NCI-H187 treated with DMSO at 0.1 percent for 48 hours (cell line): ENCODE measurements at places on chromosomes 7 and 10.

GRCh38 chr7:129433847-129434674 is at the start of gene STRIP2:
Gene STRIP2, plus strand, starts transcription at chr7:129434432. Its CDS starts 41 bp downstream, at chr7:129434473.
- peak; percentile 60 for DNase-seq

DNA sequence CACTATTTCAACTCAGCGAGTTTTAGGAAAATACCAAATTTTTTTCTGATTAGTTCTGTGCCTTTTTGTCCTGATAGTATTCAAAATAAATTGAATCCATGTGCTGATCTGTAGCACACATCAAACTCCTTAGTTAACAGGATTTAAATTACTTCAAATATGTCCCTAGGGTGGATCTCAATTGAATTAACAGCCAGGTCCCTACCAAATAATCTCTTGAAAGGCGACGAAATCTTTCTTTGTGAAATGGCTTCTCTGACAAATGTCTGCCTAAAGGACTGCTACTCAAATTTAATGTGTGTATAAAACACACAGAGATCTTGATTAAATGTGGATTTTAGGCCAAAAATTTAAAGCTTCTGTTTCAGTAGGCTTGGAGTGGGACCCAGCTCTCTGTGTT is 989.6 kb upstream of the KCND2 start:
- no peak for DNase-seq

GRCh38 chr10:24899571-24899970 is 52.8 kb downstream of the PRTFDC1 start:
- no peak for DNase-seq

DNA sequence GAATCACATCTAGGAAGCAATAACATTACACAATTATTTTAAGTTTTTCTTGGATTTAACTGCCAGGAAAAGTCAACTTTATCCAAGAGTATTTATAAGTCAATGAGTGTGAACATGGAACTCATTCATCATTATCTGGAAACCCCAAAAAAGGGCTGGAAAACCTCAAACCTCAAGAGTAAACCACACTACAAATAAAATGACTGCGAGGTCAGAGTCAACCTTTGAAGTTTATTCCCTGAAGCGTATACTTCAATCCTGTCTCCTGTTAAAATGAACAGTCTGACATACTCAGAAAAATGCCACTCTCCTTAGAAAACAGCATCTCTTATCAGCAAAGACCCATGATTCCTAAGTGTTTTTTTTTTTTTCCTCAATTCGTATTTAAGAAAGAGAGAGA is 86.5 kb downstream of the RELN start:
- DNase-seq = no peak
